Right atrium auricular region (tissue), 2 donors: ENCODE measurements at places on chromosomes 12 and 14.

DNA sequence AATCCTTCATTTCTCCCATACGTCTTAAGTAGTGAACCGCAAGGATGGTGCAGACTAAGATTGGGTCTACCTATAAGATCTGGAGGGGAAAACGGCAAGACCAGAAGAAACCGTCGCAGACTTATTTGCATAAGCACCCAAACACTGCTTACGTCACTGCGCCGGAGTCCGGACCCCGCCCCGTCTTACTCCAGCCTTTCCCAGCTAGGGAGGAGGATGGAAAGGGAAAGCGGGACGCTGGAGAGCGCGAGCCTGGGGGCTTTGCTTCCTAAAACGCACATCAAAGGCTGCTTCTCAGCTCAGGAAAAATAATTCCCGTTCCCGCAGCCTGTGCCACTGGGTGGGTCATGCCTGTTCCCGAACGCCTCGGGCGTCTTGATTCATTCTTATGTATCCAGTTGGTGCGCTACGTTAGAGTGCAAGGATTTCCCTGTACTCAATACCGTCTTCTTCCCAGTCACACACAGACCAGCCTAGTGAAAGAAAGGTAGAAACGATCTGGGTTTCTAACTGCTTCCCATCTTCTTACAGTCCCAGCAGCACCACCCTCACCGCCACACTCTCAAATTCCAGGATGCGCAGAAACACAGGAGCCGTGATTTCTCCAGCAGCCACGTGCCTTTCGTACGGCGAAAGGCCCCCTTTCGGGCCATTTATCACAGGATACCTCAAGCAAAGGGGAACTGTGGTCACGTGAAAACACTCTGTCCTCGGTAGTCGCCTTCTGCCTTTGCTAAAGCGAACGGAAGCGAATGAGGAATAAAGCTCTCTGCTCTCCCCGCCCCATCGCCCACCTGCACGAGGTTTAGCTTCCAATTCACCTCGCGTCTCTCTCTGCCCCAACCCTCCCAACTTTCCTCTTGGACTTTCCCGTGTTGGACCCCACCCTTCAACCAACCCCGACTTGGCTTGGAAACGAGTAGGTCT, 1.1 kb downstream of the SLC6A15 start:
- no peak for DNase-seq

- DNase-seq = no peak
Observed at GRCh38 chr14:51354846-51355245, 114.8 kb downstream of the TMX1 start.

DNA sequence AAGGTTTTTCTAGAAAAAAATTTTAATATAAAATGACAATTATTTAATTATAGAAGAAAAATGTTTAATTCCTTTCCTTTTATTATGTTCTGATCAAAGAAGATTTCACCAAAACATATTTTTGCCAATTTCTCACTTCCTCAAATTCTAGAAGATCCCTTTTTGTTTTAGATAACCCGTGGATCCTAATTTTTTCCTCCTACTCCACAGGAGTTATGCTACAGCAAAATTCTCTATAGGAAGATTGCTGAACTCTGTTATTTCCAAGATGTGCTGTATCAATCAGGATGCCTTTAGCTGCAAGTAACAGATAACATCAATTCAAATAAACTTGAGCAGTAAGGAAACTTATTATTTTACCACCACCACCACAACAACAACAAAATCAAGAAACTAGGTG, 3.8 kb upstream of the SNX6 start:
- DNase-seq = no peak

GRCh38 chr14:101865288-101865687, 99.1 kb upstream of the DYNC1H1 start:
- DNase-seq = peak; percentile 26

- no peak for DNase-seq
Observed at GRCh38 chr14:61891170-61891569, 128.9 kb downstream of the SNAPC1 start.

GRCh38 chr12:70367258-70368141, 1.4 kb downstream of the KCNMB4 start:
- no peak for DNase-seq

DNA sequence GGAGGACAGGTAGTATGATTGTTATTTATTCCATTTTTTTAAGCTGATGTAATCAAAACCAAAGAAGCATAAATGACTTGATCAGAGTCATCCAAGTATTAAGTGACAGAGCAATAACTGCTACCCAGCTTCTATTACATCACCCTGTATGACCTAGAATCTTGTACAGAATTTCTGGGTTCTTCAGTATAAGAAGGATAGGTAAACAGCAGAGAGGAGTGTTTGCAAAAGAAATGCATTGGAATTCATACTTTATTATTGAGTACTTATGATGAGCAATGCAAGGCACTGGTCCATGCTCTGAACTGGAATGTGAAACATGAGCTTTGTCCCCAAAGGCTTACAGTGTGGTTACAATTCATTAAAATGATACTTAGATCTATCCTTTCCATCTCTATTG, 916.8 kb downstream of the DIO2 start:
- no peak for DNase-seq

DNA sequence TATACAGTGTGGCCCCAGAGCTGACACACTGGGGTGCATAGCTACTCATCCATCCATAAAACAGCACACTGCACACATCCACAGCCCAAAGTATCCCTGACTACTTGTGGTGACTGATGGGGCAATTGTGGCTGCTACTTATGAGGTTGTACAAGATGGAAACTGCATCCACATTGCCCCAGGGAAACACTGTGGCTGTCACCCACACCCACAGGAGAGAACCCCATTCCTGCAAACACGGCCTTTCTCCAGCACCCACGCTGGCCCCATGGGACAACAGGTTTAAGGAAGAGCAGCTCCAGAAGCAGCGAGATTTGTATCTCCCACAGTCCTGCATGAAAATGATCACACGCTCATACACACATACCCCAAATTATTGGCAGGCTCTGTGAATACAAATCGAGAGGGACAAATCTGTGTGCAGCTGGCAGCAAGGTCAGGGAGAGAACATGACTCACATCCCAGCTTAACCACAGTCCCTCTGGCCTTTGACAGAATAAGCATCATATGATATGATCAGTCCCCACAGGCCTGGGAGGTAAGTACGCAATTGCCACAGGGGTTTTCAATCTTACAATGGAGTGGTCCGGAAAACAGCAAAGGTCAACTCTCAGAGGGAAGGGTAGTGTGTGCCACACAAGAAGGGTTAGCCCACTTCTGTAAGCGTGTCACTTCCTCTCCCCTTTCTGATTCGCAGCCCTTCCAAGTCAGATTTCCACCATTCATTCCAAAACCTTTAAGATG, 61.9 kb downstream of the ESR2 start:
- no peak for DNase-seq

DNA sequence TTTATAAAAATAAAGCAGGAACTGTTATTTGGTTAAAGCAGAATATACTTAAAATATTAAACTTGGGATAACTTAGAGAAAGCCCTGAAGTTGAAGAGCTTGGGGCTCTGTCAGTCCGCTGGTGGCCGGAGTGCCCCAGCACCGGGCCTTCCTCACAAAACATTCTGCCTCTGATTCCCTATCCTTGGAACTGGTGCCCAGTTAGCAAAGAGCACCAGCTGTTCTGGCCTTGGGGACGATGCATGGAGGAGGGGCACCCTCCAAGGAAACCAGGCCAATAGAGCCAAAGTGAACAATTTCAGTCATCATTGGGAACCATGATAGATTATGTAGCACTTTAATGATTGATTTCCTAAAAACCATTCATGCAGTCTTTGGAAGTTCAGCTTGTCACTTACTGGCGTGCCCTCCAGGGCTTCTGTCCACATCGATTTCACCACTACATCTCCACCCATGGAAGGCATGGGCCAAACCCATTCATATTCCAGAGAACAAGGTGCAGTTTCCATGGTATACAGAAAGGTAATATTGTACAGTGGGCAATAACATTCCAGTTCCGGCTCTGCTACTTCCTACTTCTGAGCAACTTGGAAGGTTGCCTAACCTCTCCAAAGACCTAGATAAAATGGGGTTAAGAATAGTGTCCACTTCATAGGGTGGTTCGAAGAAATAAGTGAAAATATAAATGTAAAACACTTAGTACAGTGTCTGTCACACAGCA, 145.9 kb downstream of the ETV6 start:
- no peak for DNase-seq

DNA sequence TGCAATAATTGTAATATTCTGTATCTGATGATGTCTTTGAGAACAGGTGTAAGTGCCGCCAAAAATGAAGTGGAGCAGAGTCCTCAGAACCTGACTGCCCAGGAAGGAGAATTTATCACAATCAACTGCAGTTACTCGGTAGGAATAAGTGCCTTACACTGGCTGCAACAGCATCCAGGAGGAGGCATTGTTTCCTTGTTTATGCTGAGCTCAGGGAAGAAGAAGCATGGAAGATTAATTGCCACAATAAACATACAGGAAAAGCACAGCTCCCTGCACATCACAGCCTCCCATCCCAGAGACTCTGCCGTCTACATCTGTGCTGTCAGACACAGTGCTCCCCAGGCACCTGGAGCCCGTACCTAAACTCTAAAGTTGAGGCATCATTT, 268.7 kb downstream of the DAD1 start:
- DNase-seq = no peak
